ENCODE measurements at places on chromosomes 2 and 18.

DNA sequence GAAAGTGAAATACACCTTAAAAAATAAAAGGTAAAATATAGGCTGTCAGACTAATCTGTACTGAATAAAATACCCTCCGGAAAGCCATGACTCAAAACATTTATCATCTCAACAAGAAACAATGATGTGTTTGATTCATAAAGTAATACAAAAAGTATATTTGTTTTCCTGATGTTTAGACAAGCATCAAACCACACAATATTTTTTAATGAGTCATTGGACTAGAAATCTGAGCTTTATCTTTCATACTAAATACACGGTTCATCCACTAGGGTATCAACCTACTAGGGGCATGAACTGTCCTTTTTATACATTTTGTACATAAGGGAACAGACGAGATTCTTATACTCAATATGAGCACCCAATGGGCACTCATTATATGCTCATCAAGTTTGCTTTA is 31.3 kb downstream of the CD226 start:
- DNase-seq = no peak

GRCh38 chr2:181457741-181458425 is 697 bp downstream of the ITGA4 start:
- DNase-seq = no peak

- DNase-seq = no peak
These were observed 202.8 kb upstream of the RND3 start for GRCh38 chr2:150690261-150690660.

DNA sequence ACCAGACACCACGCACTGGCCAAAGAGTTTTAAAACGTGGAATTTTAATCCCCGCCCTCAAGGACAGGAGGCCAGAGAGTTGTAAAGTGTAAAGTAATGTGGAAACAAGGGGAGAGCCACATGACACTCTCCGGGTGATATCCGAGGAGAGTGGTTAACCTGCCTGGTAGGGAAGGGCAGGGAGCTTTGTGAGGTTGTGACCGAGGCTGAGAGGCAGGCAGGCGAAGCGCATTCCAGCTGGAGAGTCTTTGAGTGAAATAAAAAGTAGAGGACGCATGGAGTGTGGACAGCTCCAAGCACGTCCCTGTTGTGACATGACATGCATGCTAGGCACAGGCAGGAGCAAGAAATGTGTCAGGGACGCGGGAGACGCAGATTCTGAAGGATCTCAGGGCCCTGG is 539.5 kb downstream of the RNF144A start:
- no peak for DNase-seq

- DNase-seq = no peak
These were observed 21.2 kb downstream of the CLUL1 start for GRCh38 chr18:617970-618504.

- no peak for DNase-seq
These were observed 36.3 kb downstream of the RTN4 start for GRCh38 chr2:55013936-55014335.

- no peak for DNase-seq
These were observed 43.1 kb upstream of the TEX51 start for GRCh38 chr2:126855606-126856005.

Measured in SW 1271 (cell line).